HFF-Myc (cell line): ENCODE measurements at places on chromosomes 4 and X.

DNA sequence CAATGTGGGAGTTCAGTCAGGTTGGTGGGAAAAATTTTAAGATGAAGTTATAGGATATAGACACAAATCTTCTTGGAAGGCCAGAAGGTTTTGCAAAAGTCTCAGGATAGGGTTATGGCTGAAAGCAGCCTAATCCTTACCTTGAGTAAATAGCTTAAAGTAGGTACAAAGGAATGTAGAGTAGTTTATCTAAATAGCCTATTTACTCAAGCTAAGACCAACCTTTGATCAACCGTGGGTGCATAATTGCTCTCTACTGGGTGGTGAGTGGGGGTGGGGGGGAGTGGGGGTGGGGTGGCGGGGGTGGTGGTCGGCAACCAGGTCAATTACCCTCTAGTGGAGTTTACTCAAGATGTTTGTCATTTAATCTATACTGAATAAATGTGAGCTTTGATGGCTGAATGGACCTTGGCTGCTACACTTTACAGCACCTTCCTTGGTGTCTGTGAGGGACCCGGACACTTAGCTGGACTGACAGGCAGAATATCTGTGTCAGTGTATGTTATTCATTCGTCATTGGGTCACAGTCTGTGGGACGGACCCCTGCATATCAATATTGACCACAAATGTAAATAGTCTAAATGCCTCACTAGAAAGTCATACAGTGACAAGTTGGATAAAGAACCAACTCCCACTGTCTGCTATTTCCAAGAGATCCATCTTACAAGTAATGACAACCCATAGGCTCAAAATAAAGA is 545.7 kb upstream of the PABPC4L start:
- DNase-seq = no peak

DNA sequence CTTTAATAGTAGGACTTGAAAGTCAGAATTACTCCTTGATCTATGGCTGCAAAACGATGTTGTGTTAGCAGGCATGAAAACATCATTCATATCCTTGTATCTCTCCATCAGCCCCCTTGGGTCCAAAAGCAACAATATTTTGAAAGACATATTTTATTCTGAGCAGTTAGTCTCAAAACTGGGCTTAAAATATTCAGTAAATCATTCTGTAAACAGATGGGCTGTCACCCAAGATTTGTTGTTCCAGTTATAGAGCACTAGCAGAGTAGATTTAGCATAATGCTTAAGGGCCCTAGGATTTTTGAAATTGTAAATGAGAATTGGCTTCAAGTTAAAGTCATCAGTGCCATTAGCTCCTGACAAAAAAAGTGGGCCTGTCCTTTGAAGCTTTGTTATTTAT is 1565.6 kb downstream of the STIM2 start:
- DNase-seq = no peak

GRCh38 chrX:10387011-10387410 is 230.2 kb downstream of the CLCN4 start:
- DNase-seq = no peak

DNA sequence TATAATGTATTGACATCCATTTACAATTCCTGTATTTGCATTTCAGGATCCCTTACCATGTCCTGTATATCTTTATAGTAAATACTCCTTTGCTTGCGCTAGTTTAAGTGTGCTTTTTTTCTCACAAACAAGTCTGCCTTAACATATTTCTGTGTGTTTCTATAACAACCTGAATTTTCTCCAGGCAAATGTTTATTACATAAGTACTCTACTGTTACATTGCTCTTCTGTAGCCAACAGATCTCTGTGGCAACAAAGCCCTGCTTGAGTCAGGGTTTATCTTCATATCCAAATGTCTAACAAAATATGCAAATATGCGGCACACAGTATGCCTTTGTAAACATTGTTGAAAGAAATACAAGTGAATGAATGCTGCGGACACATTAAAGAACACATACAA is 625.5 kb downstream of the TLL1 start:
- DNase-seq = no peak

- DNase-seq = no peak
Observed at GRCh38 chr4:36043901-36044300, 200.4 kb downstream of the ARAP2 start.

DNA sequence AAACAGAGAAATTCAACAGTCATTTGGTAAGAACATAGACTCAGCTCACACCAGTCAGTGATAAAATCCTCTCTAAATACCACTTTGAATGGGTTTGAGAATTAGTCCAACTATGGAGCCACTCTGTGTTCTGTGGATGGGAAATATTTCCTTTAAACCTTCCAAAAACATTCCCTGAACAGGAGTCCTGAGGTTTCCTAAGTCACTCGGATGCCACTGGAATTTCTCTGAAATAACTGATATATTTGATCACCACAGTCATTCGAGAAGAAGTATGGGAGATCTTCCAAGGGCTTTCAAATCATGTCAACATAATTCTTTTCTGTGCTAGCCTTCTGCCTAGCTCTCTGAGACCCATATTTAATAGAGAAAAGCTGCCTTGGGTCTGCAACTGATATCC is 958.6 kb downstream of the STIM2 start:
- DNase-seq = no peak

GRCh38 chrX:129540722-129541184 is 694 bp downstream of the OCRL start:
- DNase-seq = no peak

DNA sequence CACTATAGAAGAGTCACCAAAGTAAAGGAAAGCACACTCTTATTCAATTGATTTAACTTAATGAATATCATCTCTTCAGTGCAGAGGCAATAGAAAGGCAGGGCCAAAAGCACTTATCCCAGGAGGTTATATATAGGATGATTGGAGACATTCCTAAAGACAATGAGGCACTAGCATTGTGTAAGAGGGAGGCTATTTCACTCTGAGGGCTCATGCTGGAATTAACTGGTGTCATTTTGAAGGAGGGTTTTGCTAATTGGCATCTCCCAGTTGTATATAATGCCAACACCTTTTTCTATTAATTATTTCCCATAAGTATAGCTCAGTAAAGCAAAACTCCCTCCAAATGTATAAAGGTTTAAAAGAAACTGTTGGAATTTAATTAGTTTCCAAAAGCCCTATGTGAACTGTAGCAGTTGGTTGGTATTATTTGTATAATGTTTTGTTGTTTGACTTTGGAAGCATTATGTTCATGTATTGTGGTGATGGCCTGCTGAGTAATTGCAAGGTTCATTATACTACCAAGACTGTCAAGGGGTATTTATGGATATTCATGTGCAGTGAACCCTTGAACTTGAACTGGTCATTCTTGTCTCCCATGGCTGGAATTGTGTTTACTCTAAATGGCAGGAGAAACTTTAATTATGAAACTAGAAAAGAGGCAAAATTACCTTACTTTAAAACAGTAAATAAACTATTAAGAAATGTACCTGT is 270.3 kb downstream of the BMPR1B start:
- no peak for DNase-seq

DNA sequence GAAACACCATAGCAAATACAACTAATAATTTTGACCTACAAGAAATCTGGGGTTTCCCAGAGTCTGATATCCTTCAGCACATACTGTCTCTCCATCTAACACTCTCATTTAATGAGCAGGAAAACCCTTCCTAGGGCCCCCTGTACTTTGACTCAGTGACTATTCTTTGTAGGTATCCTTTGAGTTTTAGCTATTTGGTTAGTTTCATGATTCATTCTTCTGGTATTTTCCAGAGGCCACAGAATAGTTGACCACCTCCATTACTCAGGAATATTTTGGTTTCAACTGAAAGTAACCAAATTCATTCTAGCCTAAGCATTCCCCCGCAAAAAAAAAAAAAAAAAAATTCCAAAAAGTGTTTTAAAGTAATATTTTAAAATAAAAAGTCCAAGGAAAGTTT is 140.0 kb downstream of the IDS start:
- DNase-seq = no peak

GRCh38 chrX:32269866-32270265 is 941.5 kb downstream of the DMD start:
- no peak for DNase-seq

DNA sequence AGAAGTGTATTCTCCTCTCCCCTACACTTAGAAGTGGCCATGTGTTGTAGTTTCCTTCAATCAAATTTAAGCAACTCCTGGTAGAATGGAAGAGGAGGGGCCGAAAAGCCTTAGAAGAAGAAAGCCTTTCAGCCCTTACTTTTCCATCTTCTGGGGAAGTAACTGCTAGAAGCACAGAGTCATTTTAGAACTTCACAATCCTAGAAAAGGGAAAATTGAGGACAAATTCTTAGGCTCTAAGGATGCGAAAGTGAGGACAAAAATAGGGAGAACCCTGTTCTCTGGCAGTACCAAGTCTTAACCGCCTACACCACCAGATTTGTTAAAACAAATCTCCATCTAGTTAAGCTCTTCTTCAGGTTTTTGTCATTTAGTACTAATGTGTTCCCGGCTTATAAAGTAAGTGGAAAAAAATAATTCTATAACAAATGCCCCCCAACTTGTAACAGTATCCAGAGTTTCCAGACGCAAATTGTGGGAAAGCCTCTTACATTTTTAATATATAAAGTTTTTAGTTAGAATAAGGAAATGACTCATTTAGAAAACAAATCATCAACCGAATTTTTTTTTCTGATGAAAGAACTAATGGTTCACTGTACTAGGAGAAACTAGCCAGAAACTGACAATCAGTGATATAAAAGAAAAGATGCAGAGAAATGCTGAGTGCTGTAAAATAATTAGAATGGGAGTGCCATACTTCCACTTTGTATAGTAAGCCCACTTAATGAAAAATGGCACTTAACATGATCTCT is 76.0 kb downstream of the ARAP2 start:
- no peak for DNase-seq

DNA sequence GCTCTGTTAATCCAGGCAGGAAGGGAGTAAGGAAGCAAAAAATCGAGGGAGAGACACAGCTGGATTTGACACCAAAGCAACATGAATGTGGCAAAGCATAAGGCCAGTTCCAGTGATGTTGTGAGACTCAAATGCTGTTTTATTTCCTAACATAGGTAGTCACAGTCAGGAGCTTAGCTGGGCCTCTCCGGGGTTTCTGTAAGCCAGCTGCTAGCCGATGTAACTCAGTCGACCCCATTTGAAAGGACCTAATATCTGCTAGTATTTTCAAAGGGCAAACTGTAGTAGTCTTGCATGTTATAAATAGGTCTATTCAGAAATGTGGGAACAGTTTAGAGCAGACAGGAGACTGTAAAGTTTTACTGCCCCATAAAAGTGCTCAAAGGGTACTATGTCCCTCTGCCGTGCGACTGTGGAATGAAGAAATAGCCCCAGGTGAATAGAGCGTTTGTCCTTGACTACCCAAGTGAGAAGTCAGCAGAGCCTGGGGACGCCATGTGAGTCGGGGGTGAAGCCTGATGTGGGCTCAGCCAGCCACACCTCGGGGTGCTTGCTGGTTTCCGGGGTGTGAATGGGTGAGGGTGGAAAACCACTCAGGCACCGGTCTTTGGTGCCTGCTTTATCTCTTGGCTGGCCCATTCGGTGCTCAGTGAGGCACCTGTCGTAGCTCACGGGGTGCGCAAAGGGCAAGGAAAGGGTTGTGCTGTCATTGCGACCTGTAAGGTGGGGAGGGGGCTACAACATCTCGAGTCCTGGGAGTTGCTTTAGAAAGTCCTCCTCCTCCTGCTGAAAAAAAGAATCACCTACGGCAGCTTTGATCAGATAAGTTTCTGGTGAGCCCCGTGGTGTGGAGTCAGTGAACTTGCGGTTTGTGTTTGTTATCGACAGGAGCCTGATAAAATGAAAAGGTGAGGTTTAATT is 745 bp downstream of the TRIM2 start:
- DNase-seq = no peak

DNA sequence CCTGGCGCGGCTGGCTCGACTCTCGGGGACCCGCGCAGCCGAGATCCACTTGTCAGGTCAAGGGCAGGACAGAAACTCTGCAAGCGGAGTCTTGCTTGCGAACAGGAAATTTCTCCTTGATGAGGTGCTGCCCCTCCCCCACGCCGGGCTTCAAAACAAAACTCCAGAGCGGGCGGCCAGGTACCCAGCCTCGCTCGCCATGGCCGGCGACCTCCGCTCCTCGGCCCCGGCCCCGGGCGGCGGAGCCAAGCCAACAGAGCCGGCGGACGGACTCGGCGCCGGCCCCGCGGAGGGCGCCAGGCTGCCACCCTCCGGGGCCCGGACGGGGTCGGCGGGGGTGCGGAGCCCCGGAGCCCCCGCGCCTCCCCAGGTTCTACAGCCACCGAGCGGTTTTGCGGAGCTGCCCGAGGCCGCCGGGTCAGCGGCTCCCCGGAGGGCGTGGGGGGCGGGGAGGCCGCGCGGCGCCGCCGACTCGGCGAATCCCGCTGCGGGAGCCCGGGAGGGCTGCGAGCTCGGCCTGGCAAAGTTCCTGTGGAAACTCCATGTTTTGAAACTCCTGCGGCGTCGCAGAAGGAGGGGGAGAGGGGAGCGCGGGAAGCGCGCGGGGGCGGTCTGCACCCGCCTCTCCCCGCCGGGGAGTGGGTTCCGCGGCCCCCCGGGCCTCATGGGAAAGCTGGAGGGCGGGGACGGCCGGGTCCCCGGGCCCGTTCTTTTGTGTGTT is 11.7 kb upstream of the BCOR start:
- no peak for DNase-seq

GRCh38 chr4:69748173-69748572 is 12.2 kb downstream of the SULT1B1 start:
- DNase-seq = no peak

- DNase-seq = no peak
Observed at GRCh38 chr4:2787230-2788100, 5.4 kb upstream of the SH3BP2 start.

- no peak for DNase-seq
Observed at GRCh38 chrX:21933077-21933476, 7.4 kb upstream of the SMS start.

DNA sequence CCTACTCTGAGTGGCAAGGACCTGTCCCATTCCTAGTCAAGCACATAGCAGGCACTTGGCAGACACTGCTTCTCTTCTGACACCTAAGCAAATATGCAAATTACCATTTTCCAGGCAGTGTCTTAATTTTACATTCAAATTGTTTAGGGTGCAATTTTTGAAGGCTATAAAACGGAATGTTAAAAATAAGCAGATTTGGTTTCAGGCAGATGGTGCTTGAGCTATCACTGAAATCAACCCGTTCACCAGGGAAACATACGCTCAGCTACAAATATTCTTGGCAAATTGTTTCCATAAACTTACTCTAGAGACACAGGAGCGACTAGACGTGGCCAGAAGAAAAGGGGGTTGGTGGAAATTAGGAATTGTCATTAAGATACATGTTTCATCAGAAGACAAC is 45.7 kb downstream of the BEND2 start:
- DNase-seq = no peak

- DNase-seq = no peak
Observed at GRCh38 chrX:40106676-40107290, 9.0 kb upstream of the BCOR start.

- DNase-seq = peak; percentile 38
Observed at GRCh38 chr4:138734746-138735145, 280.8 kb upstream of the NOCT start.
